AG08395 (cell line): ENCODE measurements at places on chromosomes 16 and 17.

DNA sequence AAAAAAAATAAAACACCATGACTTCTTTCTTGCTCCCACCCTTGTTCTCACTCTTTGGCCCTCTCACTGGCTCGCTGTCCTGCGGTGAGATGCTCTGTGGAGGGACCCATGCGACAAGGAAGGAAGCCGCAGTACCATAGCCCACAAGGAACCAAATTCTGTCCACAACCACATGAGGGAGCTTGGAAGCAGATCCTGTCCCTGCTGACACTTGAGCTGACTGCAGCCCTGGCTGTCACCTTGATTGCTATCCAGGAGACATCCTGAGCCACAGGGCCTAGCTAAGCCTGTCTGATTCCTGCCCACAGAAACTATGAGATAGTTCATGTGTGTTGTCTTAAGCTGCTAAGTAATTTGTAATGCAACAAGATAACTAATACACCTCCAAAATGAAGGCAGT, 4.8 kb upstream of the MT2A start:
- peak; percentile 26 for DNase-seq

GRCh38 chr17:280901-281300, 71.7 kb downstream of the RPH3AL start:
- no peak for DNase-seq

GRCh38 chr17:16449121-16449570, 33.8 kb downstream of the TRPV2 start:
- DNase-seq = peak; percentile 60

DNA sequence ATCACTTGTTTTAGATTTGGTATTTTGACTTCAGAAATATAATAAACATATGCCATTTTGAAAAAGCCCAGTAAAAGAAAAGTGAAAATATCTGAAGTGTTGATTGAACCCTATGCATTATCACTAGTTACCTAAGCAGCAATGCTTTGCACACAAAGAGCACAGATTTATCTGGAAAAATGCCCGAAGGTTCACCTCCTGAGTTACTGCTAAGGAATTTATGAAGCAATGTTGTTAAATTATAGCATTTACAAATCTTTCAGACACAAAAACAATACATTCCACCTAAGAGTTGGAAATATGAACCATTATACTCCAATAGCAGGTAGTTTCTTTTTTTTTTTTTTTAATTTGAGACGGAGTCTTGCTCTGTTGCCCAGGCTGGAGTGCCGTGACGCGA, 38.9 kb upstream of the GHDC start:
- peak; percentile 33 for DNase-seq

GRCh38 chr17:9677896-9678295, 32.6 kb downstream of the USP43 start:
- DNase-seq = no peak

DNA sequence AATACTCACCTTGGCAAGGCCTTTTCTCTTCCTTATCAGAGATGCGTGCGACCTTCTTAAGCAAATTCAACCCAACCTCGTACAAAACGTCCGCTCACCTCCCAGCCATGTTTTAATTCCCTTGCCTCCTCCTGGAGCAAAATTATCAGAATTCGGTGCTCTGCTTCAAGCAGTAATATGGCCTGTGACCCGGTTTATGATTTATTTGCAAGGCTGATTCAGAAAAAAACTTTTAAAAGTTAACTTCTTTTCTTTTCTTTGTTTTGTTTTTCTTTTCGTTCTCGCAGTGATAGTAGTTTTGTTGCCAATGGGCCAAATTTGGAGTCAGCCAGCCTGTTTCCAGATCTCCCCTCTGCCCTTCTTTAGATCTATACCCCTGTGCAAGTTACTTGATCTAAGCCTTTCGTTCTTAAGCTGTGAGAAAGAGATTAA, at the start of gene PHLPP2:
Gene PHLPP2, minus strand, starts transcription at position 382 of the 432 bp plus-strand sequence. CDS start 9,906 bp downstream, outside the sequence.
- DNase-seq = peak; percentile 4

- DNase-seq = peak; percentile 89
Observed at GRCh38 chr17:73770115-73770848, 126.0 kb upstream of the SDK2 start.

- DNase-seq = no peak
Observed at GRCh38 chr16:4082474-4083044, 33.7 kb downstream of the ADCY9 start.

DNA sequence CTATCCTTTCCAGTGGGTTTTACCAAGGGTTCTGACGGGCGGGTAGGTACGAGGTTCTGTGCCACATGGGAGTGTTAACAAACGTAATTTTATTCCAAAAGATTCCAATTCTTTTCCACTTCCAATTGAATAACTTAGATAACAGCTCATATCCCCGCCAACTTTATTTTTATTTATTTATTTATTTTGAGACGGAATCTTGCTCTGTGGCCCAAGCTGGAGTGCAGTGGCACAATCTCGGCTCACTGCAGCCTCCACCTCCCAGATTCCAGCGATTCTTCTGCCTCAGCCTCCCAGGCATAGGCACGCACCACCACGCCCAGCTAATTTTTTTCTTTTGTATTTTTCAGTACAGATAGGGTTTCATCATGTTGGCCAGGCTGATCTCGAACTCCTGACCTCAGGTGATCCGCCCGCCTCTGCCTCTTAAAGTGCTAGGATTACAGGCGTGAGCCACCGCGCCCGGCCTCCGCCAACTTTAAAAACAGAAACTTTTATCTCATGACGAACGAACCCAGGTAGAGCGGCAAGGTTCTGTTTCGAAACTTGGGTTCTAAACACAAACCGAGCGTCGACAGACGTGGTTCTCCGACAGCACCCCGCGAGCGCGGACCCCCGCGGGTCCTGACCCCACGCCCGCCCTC, 613 bp downstream of the ECI1 start:
- no peak for DNase-seq

GRCh38 chr17:27616414-27616813, 14.6 kb upstream of the LGALS9 start:
- no peak for DNase-seq

DNA sequence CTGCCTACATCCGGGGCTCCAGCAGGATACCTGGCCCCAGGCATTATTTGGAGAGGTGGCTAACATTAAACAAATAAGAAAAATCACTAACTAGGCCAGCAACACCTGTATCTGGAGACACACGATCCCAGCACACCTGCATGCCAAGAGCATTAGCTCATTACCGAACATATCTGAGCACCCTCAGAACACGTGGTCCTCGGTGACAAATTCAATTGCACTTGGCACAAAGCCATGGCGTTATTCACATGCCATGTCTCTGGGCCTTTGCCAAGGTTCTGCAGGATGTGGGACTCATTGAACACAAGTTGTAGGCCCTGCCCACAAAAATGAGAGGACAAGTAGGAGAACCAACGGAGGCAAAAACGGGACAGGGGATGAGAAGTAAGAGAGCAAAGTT, 552.3 kb downstream of the TOX3 start:
- DNase-seq = no peak

GRCh38 chr17:73430848-73431247, 119.0 kb upstream of the CDC42EP4 start:
- no peak for DNase-seq

DNA sequence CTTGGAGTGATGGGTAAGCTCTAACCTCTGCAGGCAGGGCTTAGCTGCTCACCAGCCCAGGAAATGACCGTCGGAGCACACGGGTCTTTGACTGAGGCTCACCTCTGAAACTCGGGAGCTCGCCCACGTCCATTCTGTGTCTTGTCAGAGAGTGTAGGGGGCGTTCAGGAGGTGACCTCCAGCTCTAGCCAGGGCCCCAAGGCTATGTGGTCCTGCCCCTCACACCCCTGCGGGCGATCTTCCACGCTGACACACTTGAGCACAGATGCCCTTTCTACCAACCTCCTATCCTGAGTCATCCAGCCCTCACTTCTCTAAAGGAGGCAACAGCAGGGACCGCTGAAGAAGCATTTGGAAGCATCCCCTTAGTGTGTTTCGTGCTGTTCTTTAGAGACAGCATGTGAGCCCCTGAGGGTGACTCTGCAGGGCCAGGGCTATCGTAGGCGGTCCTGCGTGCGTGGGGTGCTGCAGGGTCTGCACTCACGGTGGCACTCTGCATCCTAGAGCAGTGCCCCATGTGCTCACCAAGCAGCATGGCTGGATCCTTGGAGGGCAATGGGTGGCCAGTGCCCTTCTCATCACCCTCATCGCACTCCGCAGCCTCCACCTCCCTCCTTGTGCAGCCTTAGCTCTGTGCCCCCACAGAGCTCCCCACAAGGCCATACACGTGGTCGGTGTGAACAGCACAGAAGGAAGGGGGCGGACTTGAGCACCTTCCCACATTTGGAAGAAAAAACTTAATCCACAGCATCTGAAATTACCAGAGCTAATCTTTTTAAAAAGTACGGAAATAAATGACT, 33.8 kb downstream of the SLC47A1 start:
- DNase-seq = no peak

GRCh38 chr17:77471984-77472461, 331.3 kb downstream of the SEC14L1 start:
- DNase-seq = peak; percentile 38

DNA sequence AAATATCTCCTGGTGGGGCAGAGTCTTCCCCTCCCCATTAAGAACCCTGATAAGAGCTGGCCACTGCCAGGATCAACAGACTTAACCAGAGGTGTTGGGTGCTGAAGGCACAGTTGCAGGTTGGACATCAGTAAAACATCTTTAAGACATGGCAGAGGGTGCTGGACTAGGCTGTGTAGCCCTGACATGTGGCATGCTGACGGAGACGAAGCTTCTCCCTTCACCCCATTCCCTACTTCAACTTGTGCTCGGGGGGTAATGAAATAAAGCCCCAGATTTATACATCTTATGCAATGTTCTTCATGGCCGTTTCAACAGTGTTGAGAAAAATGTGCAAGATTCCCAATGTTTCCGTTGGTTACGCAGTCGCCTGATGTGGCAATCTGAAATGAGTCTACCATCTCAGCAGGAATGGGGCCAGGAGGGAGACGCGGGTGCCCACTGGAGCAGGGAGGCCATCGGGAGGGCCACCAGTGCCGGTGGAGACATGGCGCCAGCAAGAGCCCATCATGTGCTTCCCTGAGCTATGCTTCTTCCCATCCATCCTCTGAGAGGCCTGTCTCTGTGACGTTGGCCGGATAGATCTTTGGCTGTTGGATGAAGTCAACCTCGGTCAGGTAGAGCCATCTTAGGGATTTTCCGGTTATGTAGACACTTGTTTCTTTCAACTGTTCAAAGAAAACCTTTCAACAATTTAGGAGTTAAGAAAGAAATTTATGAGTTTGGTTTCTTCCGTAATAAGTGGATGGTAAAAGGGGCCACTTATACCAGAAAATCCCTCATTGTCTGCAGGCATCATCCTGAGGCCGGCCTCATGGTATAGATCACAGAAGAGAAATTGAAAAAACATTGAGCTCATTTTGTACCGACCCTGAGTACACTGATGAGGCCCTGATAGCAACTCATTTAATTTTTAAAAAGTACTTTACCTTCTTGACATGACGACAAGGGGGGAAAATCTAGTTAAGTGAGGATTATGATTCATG, 6.4 kb downstream of the IRF8 start:
- no peak for DNase-seq

DNA sequence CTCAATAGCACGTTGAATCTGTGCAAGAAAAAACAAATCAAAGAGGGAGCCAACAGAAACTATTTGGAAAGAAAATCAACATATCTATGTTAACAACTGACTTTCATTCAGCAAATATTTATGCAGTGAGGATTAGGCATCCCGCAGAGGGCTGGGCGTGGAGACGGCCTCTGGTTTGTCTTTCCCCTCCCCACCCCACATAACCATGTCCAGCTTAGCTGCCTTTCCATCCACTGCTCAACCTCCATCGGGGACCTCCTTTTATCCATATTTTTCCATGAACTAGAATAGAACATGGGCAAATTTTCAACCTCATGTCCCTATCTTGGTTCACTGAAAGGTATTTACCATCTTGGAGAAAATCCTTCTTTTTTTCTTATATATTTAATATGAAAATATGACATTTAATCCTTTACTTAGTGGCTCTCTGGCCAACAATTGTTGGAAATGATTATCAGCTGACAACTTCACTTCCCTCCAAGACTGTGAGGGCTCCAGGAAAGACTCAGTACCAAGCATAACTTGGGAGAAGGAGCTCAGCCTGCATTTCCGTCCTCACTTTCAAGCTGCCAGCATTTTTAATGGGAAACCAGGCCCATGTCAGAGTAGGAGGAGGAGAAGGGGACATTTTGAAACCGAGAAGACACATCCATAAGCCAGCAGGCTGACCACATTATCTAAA, 462.6 kb upstream of the MAF start:
- no peak for DNase-seq

DNA sequence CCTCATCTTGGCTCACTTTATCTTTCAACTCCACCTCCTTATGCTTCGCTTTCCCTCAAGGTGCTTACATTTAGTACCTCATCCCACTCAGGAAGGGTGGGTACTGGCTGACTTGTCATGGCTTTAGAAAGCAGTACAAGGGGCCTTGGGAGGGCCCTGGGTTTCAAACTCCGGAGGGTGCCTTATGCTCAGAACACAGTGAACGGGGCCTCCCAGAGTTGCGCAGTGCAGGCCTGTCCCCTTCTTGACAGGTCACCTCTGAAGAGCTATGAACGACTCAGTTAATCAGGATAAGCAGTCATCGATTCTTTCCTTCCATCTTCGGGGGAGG, 6.0 kb downstream of the COG1 start:
- DNase-seq = no peak

- DNase-seq = no peak
Observed at GRCh38 chr17:69445132-69445531, 30.6 kb downstream of the MAP2K6 start.

DNA sequence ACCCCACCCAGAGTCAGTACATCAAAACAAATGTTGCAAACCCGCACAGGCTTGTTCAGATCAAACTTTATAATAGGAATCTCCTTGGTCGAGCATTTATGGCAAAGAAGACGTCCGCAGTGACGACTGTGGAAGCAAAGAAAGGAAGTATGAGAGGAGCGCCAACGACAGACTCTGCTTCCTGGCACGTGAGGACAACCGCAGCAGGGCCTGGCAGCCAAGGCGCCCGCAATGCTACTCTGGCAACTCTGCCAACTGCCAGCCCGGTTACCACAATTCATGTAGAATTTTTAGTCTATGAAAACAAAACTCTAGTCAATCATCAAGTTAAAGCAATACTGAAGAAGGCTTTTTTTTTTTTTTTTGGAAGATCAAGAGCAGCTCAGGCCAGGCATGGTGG, 24.8 kb downstream of the CYB5D2 start:
- no peak for DNase-seq

DNA sequence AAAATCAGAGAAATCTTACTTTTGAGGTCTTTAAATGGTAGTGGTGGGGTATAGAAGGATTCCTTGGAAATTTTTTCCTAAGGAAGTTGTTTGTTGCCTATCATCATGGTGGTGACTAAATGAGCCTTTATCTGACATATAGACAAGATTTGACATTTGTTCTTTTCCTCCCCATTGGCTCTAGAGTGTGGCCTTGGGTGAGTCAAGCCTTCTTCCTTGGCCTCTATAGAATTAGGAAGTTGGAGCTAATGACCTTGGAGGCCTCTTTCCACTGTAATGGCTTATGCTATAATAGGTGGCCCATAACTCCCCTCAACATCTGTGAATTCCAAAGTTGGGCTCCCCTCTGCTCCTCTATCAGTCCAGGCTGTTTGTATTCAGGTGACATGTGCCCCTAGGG, 79.1 kb upstream of the HNF1B start:
- no peak for DNase-seq

GRCh38 chr16:31064882-31065461, 9.1 kb downstream of the ZNF668 start:
- DNase-seq = peak; percentile 96
